ENCODE measurements at places on chromosomes 3 and 15.

DNA sequence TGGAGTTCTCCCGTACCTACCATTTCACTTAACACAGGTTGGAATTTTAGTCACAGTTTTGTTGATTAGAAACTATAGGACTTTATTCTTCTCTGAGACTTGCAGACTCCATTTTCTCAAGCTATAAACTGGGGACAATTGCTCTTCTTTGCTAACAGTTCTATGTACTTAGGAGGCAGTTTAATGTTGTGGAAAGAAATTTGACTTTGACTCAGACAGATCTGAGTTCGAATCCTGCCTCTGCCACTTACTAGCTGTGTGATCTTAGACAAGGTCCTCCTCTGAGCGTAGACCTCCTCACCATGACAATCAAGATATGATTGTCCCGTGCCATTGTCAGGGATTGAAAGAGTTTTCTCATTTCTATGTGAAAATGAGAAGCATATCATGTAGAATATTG lies 196.4 kb upstream of the HES1 start:
- no peak for DNase-seq

- no peak for DNase-seq
Measured at GRCh38 chr15:95368191-95368590, 962.3 kb upstream of the NR2F2 start.

DNA sequence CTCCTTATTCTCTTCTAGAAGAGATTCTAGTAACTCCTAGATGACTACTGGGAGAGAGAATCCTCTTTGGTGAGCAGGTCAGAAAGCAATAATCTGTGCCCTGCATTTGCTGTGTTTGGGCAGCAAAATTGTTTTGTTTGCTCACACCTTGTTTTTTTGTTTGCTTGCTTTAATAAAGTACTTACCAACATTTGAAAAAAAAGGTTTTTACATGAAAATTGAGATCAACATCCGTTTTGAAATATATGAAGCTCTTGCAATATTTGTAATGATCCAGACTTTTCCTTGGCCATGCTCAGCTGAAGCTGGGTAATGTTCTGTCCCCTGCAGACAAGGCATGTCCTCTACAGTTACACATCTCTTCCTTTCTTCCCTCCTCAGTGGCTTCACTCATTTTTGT lies 62.2 kb downstream of the DIPK2A start:
- no peak for DNase-seq

DNA sequence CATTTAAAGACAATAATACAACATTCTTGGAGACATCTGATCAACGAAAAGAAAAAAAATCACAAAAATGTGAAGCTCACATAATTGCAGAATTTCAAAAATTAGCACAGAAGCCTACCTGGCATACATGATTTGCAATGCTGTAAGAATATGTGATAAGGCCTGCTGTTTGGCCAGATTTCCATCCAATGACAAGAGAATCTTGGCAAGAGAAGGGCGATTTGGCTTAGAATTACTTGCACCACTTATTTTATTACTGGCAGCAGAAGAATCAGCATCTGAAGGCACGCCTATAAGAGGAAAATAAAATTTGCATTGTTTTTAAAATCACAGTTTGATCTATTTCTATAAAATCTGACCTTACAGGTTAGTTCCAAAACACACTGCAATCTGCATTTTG lies 70.3 kb upstream of the OCA2 start:
- no peak for DNase-seq

- DNase-seq: no peak
Measured at GRCh38 chr3:43102773-43103480, 3.0 kb downstream of the POMGNT2 start.

DNA sequence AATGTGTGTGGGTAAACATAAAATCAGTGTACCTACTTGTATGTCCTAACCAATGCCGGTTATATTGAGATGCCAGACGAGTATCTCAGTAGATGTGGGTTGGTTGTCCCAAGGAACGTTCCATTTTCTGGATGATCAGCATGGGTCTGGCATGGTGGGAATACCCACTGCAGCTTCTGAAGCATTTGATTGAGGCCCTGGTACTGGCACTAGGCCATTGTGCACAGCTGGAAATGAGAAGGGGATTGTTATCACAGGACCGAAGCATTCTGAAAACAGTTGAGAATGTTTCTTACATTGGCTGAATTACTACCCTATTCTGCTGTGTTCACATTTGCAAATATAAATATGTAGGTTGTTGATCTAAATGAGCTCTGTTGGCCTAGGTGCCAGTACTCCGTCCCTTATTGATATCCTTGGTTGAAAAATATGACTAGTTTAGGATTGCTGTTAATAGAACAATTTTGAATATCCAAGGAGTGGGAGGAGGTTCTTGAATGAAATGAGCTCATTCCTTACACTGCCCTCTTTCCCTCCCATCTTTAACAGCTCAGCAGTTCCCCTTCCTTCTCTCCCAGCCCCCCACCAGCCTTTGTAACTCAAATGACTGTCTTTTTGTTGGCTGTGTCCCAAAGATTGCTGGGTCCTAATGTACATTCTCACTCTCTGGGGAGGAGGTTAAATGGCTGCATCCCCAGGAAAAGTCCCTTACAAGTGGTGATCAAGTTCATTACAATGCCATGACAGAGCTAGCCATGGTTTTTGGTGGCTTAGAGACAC lies 293.3 kb upstream of the TPM1 start:
- DNase-seq: peak; percentile 50
